ENCODE measurements at places on chromosomes 4 and X.

DNA sequence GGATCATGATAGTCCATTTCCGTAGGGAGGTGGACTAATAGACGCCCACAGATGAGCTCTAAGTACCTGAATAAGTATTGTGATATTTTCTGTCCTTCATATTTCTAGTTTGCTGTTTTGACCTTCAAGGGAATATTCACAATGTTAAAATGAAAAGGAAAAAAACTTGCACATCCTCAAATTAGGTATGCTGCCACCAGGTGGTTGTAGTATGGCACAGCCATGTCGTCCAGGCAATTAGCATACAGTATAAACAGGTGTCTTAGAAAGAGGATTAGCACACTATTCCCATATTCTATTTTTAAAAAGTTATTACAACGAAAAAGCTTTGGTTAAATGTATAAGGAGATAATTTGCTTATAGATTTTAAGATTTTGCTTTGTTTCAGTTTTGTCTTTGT, 802.0 kb downstream of the RPA4 start:
- DNase-seq = peak; percentile 21

DNA sequence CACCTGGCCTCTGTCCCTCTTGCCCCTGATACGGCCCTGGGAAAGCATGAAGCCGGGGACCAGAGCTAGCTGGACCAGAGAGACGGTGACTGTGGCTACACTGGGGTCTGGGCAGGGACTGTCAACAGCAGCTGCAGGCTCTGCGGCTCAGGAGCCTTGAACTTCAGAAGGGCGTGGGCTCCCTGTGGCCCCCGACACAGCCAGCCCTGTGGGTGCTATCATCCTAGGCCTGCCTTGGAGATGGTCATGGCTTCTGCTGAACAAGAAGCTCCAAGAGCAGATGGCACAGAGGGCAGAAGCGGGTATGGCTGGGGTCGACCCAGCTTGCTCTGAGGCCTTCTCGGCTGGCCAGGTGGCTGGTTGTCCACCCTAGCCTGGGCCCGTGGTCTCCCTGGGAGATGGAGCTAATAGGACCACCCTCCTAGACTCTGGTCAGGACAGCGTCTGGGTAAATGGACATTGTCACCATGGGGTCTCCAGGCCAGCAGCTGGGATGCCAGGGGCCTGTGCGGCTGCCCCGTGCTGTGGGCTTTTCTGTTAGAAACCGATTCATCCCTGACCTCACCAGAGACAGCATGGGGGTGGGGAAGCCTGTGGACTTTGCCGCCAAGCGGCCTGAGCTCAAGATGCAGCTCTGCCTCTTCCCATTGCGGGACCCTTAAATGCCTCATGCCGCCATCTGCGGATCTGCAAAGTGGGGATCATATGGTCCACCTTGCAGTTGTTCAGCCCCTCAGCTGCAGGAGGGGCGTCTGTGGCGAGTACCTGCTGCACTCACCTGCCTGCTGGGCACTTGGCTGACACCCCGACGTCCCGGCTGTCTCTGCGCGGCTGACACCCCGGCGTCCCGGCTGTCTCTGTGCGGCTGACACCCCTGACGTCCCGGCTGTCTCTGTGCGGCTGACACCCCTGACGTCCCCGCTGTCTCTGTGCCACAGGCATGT, 21.1 kb downstream of the CPZ start:
- DNase-seq = no peak

- DNase-seq = no peak
These were observed 48.2 kb upstream of the PASD1 start for GRCh38 chrX:151515237-151515636.

GRCh38 chrX:108165383-108166111, 74.0 kb downstream of the ATG4A start:
- DNase-seq = no peak

DNA sequence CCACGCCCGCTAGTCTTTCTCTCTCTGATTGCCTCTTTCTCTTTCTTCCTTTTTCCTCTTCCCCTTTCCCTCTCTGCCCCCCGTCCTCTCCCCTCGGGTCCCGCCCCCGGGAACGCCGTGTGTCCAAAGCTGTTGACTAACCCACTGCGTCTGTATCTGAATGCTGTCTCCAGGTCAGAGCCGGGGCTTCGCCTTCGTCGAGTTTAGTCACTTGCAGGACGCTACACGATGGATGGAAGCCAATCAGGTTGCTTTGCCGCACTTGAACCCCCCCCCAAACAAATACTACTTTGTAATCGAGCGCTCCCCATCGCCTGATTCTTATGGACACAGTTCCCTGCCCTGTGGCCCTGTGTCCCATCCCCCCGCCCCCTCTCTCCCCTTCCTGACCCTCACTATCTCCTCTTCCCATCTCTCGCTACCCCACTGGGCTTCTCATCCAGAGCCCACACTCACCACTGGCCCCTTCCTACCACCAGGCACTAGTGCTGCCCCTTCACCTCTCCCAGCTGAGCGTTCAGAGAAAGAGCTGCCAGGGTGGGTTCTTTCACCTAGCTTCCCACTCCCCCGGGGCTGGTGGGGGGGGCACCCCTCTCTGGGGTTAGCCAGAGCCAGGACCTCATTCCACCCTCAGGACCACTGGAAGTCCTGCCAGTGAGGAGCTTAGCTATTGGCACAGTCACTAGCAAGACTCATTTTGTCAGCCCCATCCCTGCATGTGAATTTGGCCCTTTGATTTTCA, 18.6 kb upstream of the UBA1 start:
- DNase-seq = no peak

- no peak for DNase-seq
These were observed 15.7 kb downstream of the RPL9 start for GRCh38 chr4:39442998-39443397.

DNA sequence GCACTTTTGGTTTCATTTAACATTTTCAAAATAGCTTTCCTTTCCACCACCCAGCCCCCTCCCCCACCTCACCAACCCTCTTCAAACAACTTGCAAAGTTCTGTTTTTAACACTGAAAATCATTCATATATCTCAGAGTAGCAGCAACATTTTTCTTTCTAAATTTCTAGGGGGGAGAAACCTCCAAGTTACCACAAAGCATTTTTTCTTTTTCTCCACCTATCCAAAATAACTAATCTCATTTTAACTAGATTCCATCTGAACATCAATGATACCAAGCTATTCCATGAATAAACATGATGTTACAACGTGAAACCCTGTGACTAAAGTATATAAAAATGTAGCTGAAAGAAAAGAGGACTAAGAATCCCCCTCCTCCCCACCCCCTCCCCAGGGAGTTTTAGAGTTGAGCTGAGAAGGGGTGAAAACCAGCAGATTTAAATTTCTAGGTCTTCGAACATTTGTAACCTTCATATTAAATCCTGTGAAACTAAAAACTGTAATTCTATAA, 5.2 kb downstream of the LDB2 start:
- no peak for DNase-seq

DNA sequence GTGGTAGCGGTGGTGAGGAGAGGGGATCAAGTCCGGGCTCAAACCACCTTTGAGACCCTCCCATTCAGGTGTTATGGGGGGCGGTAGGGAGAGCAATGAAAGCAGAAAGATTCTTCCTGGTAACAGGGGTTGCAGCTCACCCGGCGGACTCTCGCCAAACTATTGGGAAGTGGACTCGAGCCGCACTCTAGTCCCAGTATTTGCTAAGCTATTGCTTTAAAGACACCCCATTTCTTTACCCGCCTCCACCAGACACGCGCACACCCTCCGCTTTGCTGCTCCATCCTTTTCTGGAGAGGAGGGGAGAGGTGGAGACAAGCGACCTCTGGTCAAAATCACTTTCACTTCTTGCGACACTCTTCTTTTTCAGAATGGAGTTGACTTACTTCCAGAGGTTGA, 625 bp upstream of the GABRA4 start:
- no peak for DNase-seq

DNA sequence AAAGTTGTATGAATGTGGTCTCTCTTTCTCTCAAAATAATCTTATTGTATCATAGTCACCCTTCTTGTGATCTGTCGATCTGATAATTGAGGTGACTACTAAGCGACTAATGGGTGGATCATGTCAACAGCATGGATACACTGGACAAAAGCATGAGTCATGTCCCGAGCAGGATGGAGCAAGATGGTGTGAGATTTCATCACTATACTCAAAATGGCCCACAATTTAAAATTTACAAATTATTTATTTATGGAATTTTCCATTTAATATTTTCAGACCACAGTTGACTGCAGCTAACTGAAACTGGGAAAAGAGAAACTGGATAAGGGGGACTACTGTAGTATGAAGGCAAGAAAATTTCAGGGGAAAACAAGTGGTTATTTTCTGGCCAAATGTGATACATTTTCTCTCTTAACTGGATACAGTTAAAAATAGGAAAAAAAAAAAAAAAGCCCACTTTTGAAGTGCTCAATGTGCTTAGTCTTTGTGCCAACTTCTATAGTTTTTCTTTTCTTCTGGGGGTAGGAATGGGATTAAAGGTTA, 25.3 kb downstream of the FAM241A start:
- DNase-seq = peak; percentile 69

DNA sequence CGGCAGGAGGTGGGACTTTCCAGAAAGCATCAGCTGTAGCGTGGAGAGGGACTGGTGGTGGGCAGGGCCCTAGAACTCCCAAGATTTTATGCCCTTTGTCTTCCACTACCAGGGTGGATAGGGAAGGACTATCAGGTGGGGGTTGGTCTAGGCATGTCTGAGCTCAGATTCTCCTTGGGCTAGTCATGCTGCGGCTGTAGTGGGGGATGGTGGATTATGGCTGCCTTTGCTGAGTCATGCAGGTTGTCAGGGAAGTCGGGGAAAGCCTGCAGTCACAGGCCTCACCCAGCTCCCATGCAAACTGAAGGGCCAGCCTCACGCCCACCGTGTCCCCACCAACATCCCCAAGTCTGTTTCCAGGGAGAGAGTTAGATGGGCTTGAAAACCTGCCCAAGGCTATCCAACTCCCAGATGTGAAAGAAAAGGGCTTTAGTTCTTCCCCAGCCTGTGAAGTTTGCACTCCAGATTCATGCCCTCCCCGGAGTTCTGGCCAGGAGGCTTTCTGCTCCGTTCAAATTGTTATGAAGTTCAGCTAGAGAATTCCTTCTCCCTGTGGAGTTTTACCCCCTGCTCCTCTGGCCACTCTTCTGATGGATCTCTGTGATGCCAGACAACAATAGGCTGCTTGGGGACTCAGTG, 13.4 kb upstream of the MEPE start:
- no peak for DNase-seq

GRCh38 chr4:102246416-102246815, 98.9 kb downstream of the SLC39A8 start:
- no peak for DNase-seq

DNA sequence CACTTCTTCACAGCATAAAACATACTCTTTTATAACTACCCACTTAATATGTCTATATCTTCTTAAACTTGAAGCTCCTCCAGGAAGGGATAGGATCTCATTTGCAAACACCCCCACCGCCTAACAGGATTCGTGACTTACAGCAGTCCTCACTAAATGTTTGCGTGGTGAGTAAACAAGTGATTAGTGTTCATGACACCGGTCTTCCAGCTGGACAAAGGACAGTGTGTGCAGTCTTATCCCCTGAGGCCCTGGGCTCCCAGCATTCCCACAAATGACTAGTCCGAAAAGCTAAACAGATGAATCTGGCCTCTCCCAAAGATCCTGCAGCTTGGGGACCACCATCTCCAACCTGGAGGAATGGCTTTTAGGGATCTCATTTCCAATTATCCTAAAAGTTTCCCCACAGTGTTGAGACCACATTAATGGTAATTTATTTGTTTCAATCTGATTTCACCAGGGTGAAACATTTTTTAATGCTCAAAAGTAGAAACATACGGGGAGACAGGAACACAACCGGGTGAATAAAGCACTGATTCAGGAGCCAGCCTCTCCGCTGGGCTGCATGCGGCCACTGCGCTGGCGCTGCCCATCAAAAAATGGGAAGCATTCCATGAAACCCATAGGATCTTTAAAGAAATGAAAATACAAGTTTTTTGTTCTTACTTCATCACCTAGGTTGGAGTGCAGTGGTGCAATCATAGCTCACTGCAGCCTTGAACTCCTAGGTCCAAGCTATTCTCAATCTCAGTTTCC, 69.2 kb downstream of the HADH start:
- no peak for DNase-seq

- DNase-seq = no peak
These were observed 28.7 kb downstream of the RS1 start for GRCh38 chrX:18643243-18643642.

GRCh38 chr4:107774681-107775080, 50.1 kb upstream of the SGMS2 start:
- no peak for DNase-seq

DNA sequence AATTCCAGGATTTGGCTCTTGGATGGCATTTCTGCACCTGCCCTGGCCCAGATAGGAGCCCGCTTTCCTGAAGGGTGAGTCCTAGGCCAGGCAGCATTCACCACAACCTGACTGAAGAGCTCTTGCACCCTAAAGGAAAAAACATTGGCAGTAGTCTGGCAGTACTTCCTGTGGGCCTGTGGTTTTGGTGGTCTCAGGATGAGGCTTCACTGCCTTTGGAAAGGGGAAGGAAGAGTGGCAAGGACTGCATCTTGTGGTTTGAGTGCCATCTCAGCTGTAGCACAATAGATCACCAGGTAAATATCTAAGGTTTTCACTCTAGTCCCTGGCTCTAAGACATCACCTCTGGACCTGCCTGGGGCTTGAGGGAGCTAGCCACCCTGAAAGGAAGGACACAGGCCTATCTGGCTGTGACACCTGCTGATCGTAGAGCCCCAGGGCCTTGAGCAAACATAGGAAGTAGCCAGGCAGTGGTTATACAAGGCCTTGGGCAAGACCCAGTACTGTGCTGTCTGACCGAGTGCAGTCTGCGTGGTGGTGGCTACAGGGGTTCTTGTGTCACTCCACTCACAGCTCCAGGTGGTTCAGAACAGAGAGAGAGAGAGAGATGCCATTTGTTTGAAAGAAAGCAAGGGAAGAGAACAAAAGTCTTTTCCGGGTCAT, 28.5 kb upstream of the PRRG1 start:
- DNase-seq = no peak

Measured in suppressor macrophage treated with lipopolysaccharide for 1 hour (primary cell).